Metanephros (tissue), 2 donors: ENCODE measurements at places on chromosomes 3 and 15. TPM values are rescaled to one million over a fixed set of nuclear protein-coding genes. Genes with fewer than 3 reads are reported as not detected.

The UROC1 gene
- 0.35 TPM for total RNA-seq

The KY gene
- 27.6 TPM for total RNA-seq

The RTP1 gene
- not detected for total RNA-seq

The GREM1 gene
- total RNA-seq, result 0.35 TPM

The CPNE4 gene
- total RNA-seq, result 0.53 TPM

The MKRN3 gene
- 0.93 TPM for total RNA-seq

The JMJD7 gene
- 14.2 TPM for total RNA-seq

The FBXW12 gene
- total RNA-seq, result 0.23 TPM

The TAGLN3 gene
- 0.76 TPM for total RNA-seq

The INKA1 gene
- total RNA-seq, result 9.1 TPM

The SLC22A14 gene
- 1.7 TPM for total RNA-seq

The SI gene
- total RNA-seq, result under 0.01 TPM

The ADPRH gene
- 7.6 TPM for total RNA-seq

The CKMT1A gene
- 0.47 TPM for total RNA-seq

The ASB14 gene
- total RNA-seq, result 0.12 TPM

The CDC25A gene
- 6.4 TPM for total RNA-seq

The CLASP2 gene
- total RNA-seq, result 144 TPM

The TLR9 gene
- not detected for total RNA-seq

The SKOR1 gene
- 0.29 TPM for total RNA-seq

The CCDC80 gene
- total RNA-seq, result 44.0 TPM

The COL8A1 gene
- 13.0 TPM for total RNA-seq

The TM2D3 gene
- total RNA-seq, result 75.9 TPM

The LRRC57 gene
- total RNA-seq, result 21.0 TPM

The SCN10A gene
- not detected for total RNA-seq

The LMCD1 gene
- total RNA-seq, result 76.9 TPM

The DIPK2A gene
- 139 TPM for total RNA-seq

The SERPINI2 gene
- 0.82 TPM for total RNA-seq

The AMIGO3 gene
- 0.41 TPM for total RNA-seq

The MAP6D1 gene
- 4.0 TPM for total RNA-seq

The CTXN2 gene
- total RNA-seq, result not detected
